Hindlimb muscle (tissue), 1 donor: ENCODE measurements at places on chromosomes 16 and 17. TPM values are rescaled to one million over a fixed set of nuclear protein-coding genes. Genes with fewer than 3 reads are reported as not detected.

GRCh38 chr17:32604966-32605365 is 118.2 kb downstream of the CDK5R1 start:
- no peak for DNase-seq

DNA sequence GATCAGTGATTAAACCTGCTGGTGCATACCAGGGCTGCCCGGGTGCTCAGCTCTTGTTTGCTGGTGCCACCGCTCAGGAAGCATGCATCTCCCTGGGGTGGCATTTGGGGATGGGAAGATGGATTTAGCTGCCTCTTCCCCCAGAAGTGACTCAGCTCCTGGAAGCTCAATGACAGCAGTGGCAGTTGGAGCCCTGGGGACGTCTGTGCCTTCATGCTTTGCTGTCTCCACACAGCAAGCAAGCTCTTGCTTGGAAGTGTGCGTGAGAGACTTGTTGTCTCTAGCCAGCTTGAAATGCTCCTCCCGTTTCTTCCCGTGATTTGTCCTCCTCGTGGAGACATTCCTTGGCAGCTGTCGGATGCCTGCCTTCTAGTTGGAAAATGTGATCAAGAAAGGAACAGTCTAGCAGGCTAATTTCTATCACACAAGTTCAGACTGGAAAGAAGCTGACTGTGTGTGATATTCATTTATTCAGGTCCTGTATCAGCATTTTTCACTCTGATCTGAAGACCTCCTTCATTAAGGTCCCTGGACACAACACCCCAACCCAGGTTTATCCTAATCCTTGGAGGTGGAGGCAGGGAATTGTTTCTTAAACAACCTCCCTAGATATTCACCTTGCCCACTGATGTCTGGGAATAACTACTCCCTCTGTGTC is 73.0 kb downstream of the BMERB1 start:
- DNase-seq = peak; percentile 70

The EPN3 gene
- 1.5 TPM for polyA plus RNA-seq

DNA sequence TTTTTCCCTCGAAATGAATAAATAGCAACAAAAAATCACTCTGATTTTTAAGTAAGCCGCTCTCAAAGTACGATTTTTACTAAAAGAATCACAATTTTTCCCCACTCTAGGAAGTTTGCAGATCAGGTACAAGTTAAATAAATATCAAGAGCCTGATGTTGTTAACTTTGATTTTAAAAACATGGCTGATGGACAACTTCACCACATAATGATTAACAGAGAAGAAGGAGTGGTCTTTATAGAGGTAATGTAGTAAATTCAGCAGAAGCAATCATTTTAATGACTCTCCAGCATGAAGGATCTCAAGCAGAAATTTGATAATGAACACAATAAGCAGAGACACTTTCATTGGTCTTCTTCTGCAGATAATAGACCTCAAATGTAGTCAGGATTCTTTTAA is 262.4 kb downstream of the CNTNAP4 start:
- DNase-seq = no peak

- peak; percentile 98 for DNase-seq
Observed at GRCh38 chr16:1942810-1943726, at the start of gene MSRB1. Gene MSRB1 (minus strand): TSS chr16:1943199. CDS start chr16:1943156, 43 bp downstream.

DNA sequence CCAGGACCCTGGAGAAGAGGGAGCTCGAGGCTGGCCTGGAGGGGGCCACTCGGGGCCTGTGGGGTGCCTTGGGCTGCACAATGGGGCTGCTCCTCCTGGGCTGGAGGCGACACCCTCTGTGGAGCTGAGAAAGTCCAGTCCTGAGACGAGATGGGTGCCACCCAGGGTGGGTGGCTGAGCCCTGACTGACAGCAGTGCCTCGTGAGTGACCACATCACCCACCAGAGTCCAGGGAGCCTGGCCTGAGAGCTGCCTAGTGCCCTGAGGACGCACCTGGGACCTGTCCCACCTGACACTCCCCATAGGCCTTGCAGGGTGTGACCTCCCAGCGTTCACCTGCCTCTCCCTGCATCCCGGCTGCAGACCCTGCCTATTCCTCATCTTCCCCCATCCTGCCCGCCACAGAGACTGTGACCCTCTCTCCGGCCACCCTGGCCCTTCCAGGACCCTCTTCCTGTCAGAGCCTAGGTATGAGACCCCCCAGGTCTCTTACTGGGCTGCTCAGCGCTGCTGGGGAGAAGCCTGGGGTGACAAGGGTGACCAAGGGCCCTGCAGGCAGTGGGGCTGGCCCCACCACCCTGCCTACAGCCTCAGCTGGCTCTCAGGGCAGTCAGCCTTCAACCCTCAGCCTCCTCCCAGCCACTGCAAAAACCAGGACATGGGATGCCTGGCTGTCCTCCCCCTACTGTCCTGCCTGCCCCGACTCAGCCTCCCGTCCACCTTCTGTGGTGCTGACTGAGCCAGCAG is 41.2 kb downstream of the TNFRSF13B start:
- DNase-seq = no peak

- no peak for DNase-seq
Observed at GRCh38 chr17:7781429-7781828, 52.6 kb upstream of the KDM6B start.

DNA sequence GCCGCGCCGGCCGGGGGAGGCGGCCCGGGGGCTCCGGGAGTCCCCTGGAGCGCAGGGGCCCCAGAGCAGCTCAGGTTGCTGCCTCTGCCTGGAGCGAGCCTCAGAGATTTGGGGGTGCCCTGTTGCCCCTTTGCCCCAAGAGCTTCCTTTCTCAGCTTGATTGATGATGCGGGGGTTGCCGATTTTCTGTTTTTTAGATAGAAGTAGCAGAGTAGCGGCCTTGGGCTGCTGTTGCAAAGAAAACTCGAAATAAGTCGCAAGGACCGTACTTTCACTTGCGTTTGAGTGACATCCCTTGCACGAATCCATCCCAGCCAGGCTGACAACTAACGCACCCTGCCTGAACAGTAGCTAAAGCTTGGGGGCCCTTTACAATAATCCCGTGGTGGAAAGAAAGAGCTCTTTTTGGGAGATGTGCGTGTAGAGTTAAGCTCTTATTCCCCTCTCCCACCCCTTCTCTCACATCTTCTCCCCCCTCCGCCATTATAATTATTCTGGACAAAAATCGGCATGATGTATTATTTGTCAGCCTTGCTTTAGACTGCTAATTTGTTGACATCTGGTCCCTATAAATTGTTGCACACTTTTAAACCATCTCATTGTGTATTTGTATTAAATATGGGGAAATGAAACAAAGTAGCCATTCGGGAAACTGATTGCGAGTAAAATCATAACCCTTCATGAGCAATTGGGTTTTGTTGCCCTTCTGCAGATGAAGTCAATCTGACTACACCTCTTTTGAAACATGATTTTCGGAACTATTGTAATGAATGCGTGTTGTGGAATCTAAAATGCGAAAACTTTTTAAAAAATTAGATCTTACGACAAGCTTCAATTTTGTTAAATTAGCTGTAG is 873 bp downstream of the USP10 start:
- DNase-seq = peak; percentile 21

- no peak for DNase-seq
Observed at GRCh38 chr16:88939245-88939971, 37.6 kb downstream of the CBFA2T3 start.

DNA sequence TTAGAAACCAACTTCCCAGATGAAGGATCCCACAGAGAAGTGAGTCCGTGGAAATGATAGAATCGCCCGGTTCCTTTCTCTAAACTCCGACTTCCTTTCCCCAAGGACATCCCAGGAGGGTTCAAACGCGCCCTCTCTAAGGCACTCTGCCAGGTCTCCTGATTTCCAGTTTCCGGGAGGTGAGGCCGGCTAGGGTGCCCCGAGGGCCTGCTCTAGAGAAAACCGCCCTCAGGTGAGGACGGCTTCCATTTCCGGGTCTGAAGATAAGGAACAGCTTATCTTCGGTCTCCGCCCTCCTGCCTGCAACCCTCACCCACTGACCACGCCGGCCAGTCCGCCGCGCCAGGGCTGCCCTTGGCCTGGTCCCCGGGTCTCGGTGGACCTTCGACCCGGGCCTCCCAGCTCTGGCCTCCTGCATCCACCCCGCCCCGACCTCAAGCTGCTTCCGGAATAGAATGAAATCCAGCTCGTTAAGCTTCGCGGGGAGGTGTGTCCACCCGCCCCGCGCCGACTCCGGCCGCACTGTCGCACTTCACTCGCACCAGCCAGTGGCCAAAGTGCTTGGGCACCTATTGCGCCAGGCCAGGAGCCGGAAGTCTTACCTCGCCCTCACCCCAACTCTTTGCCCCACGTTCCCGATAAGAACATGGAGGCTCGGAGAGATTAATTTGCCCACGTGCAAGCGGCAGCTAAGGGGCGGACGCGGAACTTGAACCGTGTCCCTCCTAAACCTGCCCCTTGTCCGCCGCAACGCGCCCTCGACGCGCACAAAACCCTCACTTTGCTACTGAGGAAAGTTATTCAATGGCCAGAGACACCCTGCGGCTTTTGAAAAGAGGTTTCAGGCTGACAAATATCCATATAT is 836 bp upstream of the MMP15 start:
- no peak for DNase-seq

DNA sequence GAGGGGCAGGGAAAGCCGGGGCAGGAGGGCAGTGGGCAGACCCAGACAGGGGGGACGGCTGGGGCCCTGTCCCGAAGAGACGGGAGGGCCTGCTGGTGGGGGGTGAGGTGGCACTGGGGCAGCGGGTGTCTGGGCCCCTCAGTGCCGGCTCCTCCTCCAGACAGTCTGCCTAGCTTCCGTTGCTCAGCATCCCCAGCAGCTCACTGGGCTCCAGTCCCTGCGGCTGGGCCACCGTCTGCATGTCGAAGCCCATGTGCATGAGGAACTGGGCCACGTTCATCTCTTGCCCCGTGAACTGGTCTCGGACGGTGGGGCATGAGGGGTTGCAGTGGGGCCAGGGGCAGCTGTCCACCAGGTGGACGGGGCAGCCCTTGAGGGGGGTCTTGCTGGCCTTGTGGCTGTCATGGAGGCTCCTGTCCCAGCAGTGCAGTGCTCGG is 5.8 kb upstream of the MYADML2 start:
- no peak for DNase-seq
